ENCODE measurements at places on chromosomes 6 and 20.

- DNase-seq = no peak
Observed at GRCh38 chr20:53579266-53579580, 14.4 kb downstream of the ZNF217 start.

GRCh38 chr20:48962976-48963771 is 41.7 kb downstream of the ARFGEF2 start:
- peak; percentile 60 for DNase-seq

DNA sequence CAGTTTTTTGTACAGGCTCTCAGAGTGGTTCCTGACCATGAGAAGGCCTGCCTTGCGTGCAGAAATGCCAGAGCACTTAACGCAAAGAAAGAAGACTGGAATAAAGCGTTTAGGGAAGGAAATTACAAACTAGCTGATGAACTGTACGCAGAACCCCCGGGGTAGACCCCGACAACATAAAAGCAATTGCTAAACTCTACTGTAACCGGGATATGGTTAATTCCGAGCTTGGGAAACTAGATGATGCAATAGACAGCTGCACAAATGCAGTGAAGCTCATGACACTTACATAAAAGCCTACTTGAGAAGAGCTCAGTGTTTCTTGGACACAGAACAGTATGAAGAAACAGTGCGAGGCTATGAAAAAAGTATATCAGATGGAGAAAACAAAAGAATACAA is 35.7 kb downstream of the CITED2 start:
- no peak for DNase-seq

- DNase-seq = no peak
Observed at GRCh38 chr6:2028457-2029038, 216.9 kb downstream of the GMDS start.

DNA sequence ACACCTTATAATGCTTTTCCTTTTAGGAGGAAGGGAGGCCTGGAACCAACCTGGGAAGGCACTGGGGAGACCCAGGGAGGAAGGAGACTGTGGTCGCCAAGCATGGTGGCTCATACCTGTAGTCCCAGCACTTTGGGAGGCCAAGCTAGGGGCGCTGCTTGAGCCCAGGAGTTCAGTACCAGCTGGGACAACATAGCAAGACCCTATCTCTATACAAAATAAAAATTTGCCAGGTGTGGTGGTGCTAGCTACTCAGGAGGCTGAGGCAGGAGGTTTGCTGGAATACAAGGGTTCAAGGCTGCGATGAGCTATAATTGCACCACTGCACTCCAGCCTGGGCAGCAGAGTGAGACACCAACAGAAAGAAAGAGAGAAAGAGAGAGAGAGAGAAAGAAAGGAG is 36.2 kb downstream of the PPP1R14C start:
- DNase-seq = no peak

DNA sequence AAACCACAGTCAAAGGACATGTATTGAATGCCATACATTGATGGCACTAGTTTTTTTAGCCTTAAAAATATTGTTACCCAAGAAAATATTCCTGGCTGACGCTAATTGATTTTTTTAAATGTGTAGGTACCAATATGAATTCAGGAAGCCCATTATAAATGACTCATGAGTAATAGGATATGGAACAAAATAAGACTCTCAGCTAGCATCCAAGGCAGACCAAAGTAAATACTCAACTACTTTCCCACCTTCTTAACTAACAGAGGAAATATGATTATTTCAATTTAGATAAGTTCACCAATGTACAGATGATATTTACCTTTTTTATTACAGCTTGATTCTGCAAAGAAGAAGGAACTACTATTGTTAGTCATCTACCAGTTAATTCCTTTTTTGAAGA is 43.2 kb upstream of the TXNDC5 start:
- no peak for DNase-seq

DNA sequence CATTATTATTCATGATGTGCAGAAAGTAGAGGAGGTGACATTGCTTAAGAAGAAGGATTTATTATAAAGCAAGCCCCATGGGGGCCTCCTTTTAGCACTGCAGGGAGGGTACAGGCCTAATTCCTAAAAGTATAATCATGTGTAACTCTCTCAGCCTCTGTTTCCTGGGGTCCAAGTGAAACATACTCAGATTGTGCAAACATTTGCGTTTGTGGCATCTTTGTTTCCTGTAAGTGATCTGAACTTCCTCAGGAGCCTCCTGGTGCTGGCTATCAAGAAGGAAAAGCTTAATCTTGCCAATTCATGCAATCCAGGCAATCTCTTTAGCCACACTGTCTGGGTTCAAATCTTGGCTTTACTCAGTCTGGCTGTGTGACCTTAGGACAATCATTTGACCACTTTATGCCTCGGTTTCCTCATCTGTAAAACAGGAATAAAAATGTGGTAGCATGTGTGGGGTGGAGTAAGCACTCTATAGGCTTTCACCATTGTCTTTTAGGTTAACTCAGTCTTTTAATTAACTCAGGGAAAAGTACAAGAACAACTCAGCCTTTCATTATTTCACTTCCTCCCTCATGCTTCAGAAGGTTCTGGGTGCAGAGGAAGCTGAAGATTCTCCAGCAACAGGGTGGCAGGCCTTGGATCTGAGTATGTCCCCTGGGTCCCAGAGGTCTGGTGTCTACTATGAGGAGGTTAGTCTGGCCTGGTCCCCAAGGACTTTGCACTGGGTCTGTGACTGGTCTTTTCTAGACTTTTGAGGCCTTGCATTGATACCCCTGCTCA is 831 bp upstream of the SIRPB2 start:
- DNase-seq = no peak

- DNase-seq = no peak
Observed at GRCh38 chr6:134422426-134423231, 104.7 kb upstream of the SGK1 start.

- DNase-seq = no peak
Observed at GRCh38 chr6:155186052-155186658, 77.7 kb upstream of the CLDN20 start.

- DNase-seq = no peak
Observed at GRCh38 chr6:2127484-2127911, 117.9 kb downstream of the GMDS start.

DNA sequence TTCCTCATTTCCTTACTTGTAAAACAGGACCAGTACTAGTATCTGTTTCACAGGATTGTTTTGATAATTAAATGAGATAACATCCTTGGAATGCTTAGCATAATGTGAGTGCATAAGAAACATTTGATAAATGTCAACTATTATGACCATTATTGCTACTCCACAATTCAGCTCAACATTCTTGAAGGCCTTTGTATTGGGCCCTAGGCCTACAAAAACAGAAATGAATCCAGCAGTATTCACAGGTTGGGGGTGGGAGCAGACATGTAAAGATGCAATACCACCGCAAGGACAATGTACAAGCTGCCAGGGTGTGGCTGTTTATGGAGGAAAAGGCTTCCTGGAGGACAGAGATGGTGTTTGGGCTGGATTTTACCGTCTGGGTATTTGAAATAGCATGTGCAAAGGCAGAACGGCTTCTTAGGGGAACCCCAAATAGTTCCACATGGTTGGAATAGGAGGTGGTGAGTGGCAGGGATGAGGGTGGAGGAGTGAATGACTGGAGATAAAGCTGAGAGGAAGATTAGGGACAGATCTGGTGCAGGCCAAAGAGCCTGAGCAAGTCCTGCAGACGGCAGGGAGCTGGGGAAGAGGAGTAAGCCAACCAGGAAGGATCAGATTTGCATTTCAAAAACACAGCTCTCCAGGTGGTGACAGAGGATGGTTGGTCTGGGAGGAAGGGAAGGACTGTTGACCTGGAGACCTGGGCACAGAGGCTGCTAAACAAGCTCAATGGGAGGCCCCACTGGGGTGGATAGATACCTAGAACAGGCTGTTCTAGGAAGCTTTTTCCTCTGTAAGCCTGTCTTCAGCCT is 57.0 kb upstream of the EPB41L1 start:
- peak; percentile 60 for DNase-seq

DNA sequence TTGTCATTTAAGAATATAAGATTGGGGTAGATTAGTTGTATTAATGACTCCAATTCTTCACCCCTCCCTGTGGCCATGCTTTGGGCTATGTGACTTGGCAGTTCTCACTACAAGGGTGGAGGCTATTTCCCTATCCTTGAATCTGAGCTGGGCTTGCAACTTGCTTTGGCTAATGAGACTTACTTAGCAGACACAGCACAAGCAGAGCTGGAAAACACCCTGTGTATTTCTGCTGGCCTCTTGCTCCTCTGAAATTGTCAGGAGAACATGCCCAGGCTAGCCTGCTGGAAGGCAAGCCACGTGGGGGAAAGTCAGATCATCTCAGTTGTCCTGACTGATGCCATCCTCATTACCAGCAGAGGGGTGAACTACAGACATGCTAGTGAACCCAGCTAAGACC is 126.5 kb upstream of the HDGFL1 start:
- no peak for DNase-seq

GRCh38 chr6:159609652-159610178 is 83.3 kb downstream of the SOD2 start:
- no peak for DNase-seq

DNA sequence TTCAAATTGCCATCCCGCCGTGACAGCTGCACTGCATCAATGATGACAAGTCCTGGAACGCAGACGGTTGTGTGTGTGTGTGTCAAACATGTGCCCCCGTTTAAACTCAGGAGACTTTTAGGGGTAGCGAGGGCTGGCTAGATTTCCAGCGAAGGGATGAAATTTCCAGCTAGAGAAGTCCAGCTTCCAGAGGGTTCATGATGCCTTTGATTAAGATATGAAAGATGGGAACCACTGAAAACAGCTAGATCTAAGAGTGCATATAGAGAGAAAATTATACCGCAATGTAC is 644 bp downstream of the KIZ start:
- no peak for DNase-seq

GRCh38 chr6:129672341-129672682 is 37.7 kb downstream of the ARHGAP18 start:
- DNase-seq = no peak

GRCh38 chr6:2205396-2205795 is 40.0 kb downstream of the GMDS start:
- DNase-seq = no peak

DNA sequence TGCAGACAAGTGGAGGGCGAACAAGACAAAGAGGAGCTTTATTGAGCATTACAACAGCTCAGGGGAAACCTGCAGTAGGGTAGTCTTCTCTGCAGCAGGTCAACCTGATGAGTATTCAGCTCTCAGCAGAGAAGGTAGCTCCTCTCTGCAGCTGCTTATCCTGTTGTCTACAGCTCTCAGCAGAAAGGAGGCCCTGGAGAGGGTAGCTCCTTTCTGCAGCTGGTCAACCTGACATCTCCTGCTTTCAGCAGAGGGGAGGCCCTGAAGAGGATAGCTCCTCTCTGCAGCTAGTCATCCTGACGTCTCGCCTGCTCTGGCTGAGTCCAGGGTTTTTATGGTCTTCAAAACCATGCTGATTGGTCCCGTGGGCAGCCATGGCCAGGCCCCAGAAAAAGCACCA is 113.6 kb downstream of the CD24 start:
- no peak for DNase-seq
